RCC 7860 (cell line): ENCODE measurements at places on chromosomes 1 and 21.

GRCh38 chr1:186189156-186189555 lies 185.9 kb downstream of the TPR start:
- no peak for DNase-seq

DNA sequence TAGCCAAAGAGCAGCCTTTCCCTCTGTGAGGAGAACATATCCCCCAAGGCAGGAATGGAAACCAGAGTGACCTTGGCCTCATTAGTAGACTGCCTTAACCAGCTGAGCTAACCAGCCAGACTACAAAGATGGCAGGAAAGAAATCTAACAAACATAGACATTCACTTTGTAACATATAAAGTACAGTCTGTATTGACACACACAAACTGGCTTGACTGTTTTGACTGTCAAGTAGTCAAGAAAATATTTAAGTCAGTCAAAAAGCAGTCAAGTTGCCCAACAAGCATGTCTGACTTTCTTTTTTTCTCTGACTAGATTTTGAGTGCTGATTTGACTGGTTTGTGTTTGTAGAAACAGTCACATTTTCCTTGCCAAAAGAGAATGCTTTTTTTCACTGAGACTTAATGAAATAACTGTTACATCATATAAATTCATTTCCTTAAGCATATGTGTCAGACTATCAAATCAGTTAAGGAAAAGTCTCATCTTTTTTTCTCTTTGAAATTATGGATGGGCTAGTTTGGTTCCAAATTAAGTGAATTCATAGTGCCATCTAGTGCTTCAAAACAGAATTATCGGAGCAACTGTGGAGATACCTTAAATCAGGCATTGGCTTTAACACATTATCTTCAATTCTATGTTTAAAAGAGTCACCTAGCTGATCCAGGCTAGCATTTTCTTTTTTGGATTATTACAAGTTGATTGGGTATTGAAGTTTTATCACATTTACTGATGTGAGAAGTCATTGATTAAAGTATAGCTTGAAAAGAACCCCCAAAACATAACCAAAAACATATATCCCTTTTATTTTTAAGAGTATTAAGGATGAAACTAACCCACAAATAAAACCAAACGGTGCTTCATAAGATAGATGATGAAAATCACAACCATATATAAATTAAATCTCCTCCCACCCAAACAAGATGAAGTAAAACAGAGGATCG lies 75.0 kb downstream of the ATP6V1G3 start:
- peak; percentile 39 for DNase-seq

DNA sequence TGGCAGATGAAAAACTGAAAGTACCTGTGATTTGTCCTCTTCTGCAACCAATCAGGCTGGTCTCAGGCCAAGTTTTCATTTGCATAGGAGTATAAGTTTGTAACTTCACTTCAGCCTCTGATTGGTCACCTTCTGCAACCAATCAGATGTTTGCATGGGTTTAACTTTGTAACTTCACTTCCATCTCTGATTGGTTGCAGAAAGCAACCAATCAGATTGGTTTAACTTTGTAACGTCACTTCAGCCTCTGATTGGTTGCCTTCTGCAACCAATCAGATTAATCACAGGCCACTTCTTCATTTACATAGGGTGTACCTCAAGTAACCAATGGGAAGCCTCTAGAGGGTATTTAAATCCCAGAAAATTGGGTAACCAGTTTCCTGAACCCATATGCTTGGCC lies 18.9 kb upstream of the TUT4 start:
- DNase-seq, result no peak

- DNase-seq, result no peak
Observed at GRCh38 chr1:165281207-165281901, 75.2 kb downstream of the LMX1A start.

- DNase-seq, result no peak
Observed at GRCh38 chr1:153683854-153684253, 5.4 kb downstream of the NPR1 start.

GRCh38 chr1:3089490-3089889 lies 20.5 kb downstream of the PRDM16 start:
- DNase-seq, result no peak

GRCh38 chr1:56236688-56237087 lies 342.7 kb downstream of the PLPP3 start:
- no peak for DNase-seq

GRCh38 chr1:169692756-169693460 lies 18.5 kb downstream of the SELL start:
- no peak for DNase-seq

- no peak for DNase-seq
Observed at GRCh38 chr1:240484804-240485443, 127.0 kb downstream of the GREM2 start.

GRCh38 chr1:156622581-156623297 lies 3.5 kb downstream of the HAPLN2 start:
- no peak for DNase-seq

GRCh38 chr1:4573526-4573925 lies 80.9 kb upstream of the AJAP1 start:
- DNase-seq, result no peak

GRCh38 chr1:204213668-204214662 lies at the start of gene GOLT1A:
TSS of gene GOLT1A (minus strand) at chr1:204213988. CDS start at chr1:204213906, 82 bp downstream.
- peak; percentile 72 for DNase-seq
